ENCODE measurements at places on chromosomes 13 and 19. TPM values are rescaled to one million over a fixed set of nuclear protein-coding genes. Genes with fewer than 3 reads are reported as not detected.

Gene SERP2
- total RNA-seq: not detected

Gene DENND1C
- 0.24 TPM for total RNA-seq

Gene EDNRB
- total RNA-seq: not detected

Gene GJB6
- not detected for total RNA-seq

Gene MEIOSIN
- total RNA-seq: 0.06 TPM

Gene FFAR2
- not detected for total RNA-seq

Gene KASH5
- not detected for total RNA-seq

Gene S1PR4
- 0.14 TPM for total RNA-seq

Gene TICAM1
- total RNA-seq: 10.0 TPM

Gene ZNF776
- total RNA-seq: 5.0 TPM

Gene STOML3
- total RNA-seq: not detected

Gene CEACAM7
- total RNA-seq: 0.14 TPM

Gene CIC
- total RNA-seq: 48.9 TPM

Gene INSL3
- 0.68 TPM for total RNA-seq

Gene GFY
- total RNA-seq: 0.08 TPM

Gene TUBB4A
- 6.5 TPM for total RNA-seq

Gene SIAH3
- total RNA-seq: 0.01 TPM

Gene CYP4F8
- not detected for total RNA-seq

Gene DHDH
- 1.2 TPM for total RNA-seq

Gene SHISA7
- not detected for total RNA-seq

Gene CYP4F11
- total RNA-seq: 5.0 TPM

Gene CERS1
- 5.2 TPM for total RNA-seq

Gene ACP4
- not detected for total RNA-seq

Gene SACS
- total RNA-seq: 9.4 TPM

Gene FFAR3
- total RNA-seq: not detected

Gene KLK10
- total RNA-seq: 0.58 TPM

Gene TEX26
- not detected for total RNA-seq

Gene PGLYRP2
- total RNA-seq: not detected

Gene LGALS13
- not detected for total RNA-seq

Gene CAPN12
- 6.1 TPM for total RNA-seq

Gene TNFRSF19
- 4.2 TPM for total RNA-seq

Gene KLK8
- total RNA-seq: not detected

Gene CD37
- total RNA-seq: not detected

Gene ZNF613
- 1.7 TPM for total RNA-seq

Gene EID2B
- 7.3 TPM for total RNA-seq

Gene FSD1
- total RNA-seq: 7.4 TPM

Gene FGF22
- total RNA-seq: 0.28 TPM

Measured in A549 treated with Mapracorat at 1 μM for 4 hours (cell line).